ENCODE measurements at places on chromosomes 12 and 14. TPM values are rescaled to one million over a fixed set of nuclear protein-coding genes. Genes with fewer than 3 reads are reported as not detected.

Gene IGFBP6
- 299 TPM for total RNA-seq

Gene PTPN11
- total RNA-seq = 137 TPM

Gene FSCB
- 0.12 TPM for total RNA-seq

Gene RNASE1
- total RNA-seq = 0.51 TPM

Gene FAM90A1
- not detected for total RNA-seq

All from PC-3 (cell line).